Foreskin fibroblast (primary cell): ENCODE measurements at places on chromosomes 5 and 9.
A peak's percentile ranks its signal among the peaks of the same experiment; 100 is the strongest.

DNA sequence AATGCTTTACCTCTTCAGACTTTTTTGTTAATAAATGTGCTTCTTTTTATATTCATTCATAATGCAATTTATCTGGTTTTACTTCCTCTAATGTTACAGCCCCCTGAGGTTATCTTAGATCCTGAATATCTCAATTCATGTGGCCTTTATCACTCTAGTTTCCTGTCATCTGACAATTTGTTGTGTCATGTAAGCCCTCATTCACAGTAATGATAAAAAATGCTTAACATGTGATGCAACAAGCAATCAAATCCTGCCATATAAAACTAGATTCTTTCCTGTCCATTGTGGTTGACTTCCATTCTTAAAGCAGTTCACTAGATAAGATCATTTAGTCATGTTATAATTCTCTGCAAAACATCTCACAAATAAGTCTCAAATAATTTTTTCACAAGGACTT is 991.2 kb upstream of the ACO1 start:
- DNase-seq: no peak

GRCh38 chr5:133259199-133259997 is 207.6 kb downstream of the HSPA4 start:
- no peak for DNase-seq

DNA sequence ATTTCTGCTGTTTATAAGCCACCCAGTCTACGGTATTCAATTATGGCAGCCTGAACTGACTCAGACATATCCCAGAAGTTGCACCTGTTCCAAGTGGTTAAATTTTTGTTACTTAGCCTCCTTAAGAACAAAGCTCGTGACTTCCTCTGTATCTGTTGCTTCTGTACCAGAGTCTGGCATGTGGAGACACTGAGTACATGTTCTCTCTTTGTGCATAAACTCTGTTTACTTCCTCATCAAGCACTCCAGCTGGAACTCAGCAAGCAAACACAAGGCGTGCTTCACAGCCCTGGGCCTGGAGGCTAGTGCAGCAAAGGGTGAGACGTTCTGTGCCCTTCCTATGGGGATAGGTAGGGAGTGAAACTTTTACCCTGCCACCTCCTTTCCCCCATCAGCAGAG is 19.0 kb downstream of the C9orf152 start:
- peak; percentile 62 for DNase-seq

DNA sequence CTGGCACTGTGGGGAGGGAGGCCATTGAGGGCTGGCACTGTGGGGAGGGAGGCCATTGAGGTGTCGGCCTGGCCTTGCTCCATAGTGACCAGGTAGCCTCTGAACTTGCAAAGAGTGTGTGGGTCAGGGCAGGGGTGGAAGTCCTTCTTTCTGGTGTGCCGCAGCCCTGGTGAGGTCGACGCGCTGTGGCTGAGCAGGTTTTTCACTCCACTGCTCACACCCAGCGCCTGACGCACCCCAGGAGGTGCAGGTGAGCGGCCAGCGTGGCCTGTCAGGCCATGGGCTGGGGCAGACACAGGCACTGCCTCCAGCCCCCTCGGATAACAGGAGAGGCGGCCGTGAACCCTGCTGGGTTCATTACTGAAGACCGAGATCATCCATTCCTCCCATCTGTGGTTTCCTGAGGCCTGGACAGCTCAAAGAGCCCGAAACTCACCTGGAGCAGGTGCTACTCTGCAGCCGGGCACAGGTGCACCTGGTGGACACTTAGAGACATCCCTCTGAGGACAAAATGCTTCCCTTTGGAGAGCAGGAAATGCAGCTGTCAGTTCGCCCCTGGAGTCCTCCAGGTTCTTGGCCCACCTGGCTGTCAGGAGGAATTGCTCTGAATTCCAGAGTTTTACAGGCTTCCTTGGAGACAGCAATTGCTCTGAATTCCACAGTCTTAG is 32.4 kb downstream of the LHX3 start:
- no peak for DNase-seq

GRCh38 chr9:76725885-76726284 is 38.4 kb upstream of the PCA3 start:
- DNase-seq: no peak

- peak; percentile 21 for DNase-seq
Observed at GRCh38 chr9:133569891-133570690, 35.6 kb downstream of the ADAMTSL2 start.

DNA sequence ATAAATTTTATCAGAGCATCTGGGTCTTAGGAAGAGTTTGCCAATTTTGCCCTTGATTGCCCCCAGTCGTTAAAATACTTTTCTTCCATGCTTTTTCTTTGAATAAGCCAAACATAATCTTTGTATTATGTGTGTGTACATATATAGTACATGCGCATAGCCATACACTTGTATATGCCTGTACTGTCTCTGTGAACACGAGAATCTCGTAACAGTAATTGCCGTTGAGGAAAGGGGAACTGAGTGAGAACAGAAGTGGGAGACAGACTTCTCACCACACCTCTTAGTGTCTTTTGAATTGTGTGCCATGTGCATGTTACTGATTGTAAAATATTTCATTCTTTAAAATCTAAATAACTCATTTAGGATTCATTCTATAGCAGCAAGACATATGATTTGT is 79.6 kb upstream of the GRHPR start:
- no peak for DNase-seq

DNA sequence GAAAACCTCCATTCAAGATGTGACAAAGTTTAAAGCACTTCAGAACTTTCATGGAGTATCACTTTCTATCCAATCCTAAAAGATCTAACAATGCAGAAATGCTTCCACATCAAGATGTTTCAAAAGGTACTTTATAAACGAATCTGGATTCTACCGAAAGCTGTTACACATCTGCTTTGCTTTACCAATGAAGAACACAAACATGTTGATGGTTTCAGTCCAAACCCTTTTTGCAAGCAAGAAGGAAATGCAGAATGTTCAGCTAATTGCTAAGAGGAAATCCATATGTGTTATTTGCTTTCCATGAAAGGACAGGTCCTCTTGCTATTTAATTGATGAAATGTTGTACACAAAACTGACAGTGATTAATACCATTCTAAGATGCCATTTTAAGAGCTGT is 419.6 kb downstream of the EFNA5 start:
- DNase-seq: no peak

- DNase-seq: no peak
Observed at GRCh38 chr5:646396-647201, 34.5 kb downstream of the CEP72 start.

DNA sequence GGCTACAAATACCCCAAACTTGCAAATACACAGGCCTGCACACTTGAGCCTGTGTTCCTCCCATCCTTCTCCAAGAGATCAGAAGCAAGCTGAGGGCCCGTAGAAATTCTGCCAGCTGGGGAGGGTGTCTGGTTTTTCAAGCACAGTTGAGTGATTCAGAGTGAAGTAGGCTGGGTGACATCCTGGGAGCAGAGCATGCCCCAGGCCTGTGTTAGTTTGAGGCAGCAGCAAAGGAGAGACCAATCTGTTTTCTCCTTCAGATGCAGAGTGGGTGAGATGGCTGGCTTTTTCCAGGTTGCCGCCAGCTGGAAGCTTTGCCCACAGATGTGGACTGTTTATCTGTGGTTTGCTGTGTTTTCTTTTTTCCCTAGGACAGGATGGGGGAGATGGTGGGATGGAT is 63.1 kb downstream of the RCL1 start:
- DNase-seq: peak; percentile 77

DNA sequence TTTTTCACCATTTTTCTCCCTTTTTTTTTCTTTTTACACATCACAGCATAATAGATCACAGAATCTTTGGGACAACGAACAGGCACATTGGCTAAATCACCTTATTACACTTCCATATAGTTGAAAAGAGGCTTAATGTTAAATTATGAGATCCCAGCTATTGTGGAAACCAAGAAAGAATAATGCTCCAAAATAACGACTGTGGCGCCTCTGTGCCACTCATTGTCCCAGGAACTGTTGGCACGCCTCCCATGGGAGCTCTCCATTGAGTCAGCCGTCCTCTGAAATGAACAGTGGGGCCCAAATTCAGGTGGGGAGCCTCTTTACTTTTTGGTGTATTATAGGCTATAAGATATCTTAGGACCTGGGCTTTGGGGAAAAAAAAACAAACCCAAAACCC is 82.2 kb upstream of the NFIB start:
- DNase-seq: no peak

- no peak for DNase-seq
Observed at GRCh38 chr5:152632360-152632759, 227.3 kb upstream of the NMUR2 start.

DNA sequence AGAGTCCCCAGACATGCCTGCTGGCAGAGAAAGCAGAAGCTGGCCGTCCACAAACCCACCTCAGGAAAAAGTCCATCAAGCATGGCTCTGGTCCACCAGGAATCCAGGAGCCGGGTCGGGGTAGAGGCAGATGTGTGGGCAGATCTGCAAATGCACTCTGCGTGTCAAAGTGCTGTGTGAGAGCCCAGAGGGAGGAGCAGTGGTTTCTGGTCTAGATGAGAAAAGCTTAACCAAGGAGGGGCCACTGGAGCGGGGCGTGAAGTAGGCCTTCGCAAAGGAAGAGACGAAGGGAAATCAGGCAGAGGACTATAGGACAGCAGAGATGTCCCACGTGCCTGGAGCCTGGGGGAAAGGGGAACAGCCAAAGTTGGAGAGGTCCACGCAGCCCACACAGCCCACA is 40.0 kb downstream of the TTLL11 start:
- DNase-seq: no peak

DNA sequence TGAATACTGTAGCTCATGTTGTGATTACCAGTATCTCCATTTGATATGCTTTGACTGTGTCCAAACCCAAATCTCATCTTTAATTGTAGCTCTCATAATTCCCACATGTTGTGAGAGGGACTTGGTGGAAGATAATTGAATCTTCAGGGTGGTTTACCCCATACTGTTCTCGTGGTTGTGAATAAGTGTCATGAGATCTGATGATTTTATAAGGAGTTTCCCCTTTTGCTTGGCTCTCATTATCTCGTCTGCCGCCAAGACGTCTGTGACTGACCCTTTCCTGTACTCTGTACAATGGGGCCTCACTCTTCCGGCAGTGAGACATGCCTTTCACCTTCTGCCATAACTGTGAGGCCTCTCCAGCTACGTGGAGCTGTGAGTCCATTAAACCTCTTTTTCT is 59.3 kb downstream of the TRIO start:
- DNase-seq: no peak

DNA sequence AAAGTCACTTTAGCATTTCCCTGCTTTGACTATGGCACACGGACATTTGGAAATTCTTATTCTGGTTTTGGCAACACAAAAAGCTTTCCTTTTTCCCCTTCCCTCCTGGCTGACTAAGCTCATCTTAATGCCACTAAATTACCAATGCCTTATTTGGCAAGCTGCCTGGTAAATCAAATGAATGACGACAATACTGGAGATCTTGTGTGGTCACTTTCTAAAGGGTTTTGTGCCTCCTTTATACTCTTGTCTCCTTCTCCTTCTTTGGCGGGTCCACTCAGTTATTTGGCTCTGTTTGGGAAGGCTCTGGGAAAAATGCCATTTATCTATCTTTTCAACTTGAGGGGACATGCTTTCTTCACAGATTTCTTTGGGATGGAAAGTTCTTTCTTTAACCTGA is 34.9 kb downstream of the SH3GL2 start:
- peak; percentile 33 for DNase-seq

- peak; percentile 21 for DNase-seq
Observed at GRCh38 chr9:87346061-87346665, 151.5 kb upstream of the DAPK1 start.

DNA sequence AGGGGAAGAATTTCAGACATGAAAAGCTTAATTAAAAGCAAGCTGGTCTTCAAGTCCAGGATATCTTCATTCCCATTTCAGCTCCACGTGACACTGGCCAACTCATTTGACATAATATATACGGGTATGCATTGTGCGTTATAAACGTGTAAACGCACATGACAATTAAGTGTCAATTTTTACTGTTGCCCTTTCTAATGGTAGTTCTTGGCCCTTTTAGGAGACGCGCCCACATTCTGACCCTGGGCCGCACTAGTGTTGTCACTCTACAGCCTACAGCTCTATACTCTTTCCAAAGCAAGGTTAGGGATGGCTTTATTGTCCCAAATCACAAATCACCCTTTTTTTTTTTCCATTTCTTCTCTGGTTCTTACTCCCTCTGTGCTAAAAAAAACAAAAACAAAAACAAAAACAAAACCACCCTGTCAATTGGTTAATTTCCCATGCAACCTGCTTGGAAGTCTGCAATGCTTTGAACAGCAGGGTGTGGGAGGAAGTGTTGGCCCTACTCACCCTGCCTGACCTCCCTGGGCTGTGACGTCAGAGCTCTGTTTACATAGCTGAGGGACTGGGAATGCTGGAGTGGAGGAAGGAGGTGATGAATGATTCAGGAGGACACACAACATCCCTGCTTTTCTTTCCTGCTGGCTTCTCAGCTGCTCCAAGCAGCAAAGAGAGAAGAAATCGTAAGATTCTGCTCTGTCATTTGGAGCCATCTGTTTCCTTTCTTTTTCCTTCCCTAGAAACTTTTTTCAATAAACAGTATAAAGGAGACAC is 19.3 kb downstream of the RFK start:
- peak; percentile 89 for DNase-seq

DNA sequence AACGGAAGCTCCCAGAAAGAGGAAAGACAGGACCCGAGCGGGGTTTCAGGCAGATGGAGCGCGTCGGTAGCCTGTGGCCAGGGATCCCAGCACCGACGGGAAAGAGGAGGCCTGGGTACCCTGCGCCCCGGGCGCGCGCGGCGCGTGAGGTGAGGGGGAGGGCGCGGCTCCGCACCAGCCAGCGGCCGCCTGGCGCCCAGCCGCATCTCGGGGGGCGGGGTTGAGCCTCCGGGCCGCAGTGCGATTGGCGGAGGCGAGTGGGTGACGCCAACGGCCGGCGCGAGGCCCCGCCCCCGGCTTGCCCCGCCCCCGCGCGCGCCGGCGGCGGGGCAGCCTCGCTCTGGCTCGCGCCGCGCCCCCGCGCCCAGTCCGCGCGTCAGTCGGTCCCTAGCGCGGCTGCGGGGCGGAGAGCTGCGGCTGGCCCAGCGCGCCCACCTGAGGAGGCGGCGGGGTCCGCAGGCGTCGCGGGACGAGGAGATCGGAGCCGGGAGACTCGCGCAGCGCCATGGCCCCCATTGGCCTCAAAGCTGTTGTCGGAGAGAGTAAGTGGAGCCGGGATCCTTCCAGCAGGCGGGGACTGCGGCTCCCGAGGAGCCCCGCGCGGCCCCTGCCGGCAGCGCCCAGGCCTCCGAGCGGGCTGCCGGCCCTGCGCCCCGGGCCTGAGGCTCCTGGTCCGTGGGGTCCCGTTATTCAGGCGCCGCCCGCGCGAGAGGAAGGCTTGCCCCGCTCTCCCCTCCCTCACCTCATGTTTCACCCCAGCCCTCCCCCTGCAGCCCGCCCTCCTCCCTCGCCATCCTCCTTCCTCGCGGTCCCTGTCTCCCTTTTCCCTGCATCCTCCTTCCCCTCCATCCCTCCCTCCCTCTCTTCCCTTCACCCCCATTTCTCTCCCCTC is at the start of gene STXBP1:
Gene STXBP1 (plus strand): TSS at position 379 of the 892 bp plus-strand sequence. CDS start 127 bp downstream, at position 506.
- DNase-seq: peak; percentile 95
